Mammary epithelial cell (primary cell): ENCODE measurements at places on chromosomes 7 and 10.

GRCh38 chr10:104123397-104123796, 1.4 kb downstream of the SFR1 start:
- peak; percentile 20 for DNase-seq

DNA sequence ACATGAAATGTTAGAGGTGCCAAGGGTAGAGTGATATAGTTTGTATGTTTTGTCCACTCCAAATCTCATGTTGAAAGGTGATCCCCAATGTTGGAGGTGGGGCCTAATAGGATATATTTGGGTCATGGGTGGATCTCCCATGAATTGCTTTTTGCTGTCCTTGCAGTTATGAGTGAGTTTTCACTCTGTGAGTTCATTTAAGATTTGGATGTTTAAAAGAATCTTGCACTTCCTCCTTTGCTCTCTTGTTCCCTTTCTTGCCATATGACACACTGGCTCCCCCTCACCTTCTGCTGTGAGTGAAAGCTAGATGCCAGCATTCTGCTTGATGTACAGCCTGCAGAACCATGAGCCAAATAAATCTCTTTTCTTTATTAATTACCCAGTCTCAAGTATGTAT, 269.2 kb downstream of the ZWINT start:
- no peak for DNase-seq

- DNase-seq, result no peak
These were observed 9.8 kb downstream of the RHBDD2 start for GRCh38 chr7:75888464-75889222.

GRCh38 chr10:104485632-104486031, 132.0 kb downstream of the CFAP58 start:
- no peak for DNase-seq

GRCh38 chr7:117269886-117270285, 53.0 kb downstream of the WNT2 start:
- DNase-seq, result peak; percentile 77

DNA sequence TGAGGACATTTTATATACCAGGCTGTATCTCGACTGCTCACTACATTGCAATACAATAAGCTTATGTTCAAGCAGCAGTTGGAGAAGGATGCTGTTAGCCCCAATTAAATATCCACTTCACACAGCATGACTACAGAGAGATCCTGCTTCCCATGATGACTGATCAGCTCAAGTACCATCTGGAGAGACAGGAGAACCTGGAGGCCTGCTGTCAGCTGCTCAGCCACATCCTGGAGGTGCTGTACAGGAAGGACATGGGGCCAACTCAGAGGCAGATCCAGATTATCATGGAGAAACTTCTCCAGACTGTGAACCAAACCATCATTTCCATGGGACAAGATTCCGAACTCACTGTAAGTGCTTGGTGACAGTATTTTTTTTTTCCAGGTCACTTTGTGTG, 22.5 kb downstream of the RNF133 start:
- no peak for DNase-seq

- peak; percentile 69 for DNase-seq
These were observed 53.5 kb upstream of the TNS3 start for GRCh38 chr7:47635091-47636080.

DNA sequence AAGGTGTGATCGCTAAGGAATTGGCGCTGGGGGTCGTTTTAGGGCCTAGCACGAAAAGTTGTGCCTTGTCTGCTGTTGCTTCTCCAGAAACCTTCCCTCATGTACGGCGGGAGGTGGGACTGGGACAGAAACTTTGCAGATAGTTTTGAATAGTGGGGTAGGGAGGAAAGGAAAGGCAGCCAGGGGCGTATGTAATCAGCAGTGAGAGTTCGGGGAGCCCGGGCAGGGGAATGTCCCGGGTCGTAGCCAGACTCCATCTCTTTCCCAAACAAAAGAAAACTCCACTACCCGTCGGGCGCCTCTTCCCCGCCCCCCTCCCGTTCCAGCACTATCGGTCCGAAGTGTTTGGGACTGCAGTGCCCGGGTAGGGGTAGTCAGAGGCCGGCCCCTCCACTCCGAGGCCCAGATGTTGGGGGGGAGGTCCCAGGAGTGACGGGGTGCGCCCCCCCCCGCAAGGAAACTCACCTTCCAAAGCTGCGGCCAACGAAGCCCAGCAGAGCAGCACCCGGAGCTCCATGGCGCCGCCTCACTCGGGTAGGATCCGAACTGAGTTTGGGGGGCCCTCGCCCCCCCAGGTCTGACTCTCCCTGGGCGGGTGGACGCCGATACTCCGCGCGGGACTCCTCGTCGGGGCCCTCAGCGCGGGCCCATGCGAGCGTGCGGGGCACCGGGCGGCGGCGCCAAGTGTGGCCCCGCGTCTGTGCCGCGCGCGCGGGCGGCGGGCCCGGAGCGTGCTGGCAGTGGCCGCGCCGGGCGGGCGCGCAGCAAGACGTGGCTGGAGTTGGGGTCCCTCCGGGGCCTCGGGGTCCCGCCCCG, 601 bp downstream of the EPHB4 start:
- DNase-seq, result peak; percentile 38

GRCh38 chr7:142827951-142828500, 26.9 kb upstream of the EPHB6 start:
- no peak for DNase-seq

DNA sequence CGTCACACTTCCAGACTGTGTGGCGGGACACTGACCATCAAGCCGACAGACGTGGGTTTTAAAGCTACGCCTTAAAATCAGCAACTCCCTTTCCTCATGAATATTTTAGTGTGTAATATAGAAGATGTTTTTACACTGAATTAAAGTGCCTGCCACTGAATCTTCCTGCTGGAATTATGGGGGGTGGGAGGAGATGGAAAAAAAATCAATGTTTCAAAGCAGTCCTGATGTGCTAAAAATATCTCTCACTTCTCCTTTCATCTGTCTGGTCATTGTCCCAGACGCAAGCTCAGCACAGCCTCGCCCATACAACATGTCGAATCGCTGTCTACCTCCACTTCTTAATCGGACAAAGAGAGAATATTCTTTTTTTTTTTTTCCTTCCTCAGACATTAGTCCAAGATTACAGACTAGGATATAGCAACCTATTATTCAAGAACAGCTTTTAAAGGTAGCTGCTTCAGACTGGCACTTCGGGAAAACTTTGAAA, 165.1 kb upstream of the KLF14 start:
- DNase-seq, result no peak

DNA sequence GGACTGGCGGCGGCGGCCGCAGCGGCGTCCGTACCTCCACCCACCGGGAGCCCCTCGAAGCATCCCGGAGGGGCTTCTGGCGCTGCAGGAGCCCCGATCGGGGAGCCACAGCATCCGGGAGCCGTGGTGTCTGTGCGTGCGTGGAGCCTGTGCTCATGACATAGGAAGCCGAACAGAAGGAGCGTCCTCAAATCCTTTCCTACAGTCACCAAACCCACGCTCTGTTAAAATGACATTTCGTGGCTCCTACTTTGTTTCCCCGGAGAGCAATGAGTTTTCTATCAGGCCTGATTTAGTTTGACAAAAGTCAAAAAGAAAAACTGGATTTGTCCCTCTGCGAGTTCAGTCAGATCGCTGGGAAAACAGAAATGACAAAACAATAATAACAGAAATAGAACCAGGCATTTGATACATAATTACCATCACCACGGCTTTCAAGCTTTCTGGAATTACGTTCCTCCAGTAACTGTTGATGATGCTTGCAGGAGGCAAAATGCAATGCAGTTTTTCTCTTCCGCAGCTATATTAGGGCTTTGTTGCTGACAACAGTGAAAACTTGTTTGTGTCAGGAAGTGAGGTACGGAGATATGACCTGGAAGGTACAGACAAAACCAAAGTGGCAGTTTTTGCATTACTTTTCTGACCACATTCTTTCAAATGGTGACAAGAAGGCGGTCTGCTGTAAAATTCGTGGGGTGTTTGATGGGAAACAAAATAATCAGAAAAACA, 219.3 kb upstream of the MKLN1 start:
- DNase-seq, result peak; percentile 23

- no peak for DNase-seq
These were observed 279.1 kb downstream of the PHF14 start for GRCh38 chr7:11252705-11253272.

GRCh38 chr10:6141296-6142151, 52.7 kb downstream of the RBM17 start:
- DNase-seq, result peak; percentile 67

DNA sequence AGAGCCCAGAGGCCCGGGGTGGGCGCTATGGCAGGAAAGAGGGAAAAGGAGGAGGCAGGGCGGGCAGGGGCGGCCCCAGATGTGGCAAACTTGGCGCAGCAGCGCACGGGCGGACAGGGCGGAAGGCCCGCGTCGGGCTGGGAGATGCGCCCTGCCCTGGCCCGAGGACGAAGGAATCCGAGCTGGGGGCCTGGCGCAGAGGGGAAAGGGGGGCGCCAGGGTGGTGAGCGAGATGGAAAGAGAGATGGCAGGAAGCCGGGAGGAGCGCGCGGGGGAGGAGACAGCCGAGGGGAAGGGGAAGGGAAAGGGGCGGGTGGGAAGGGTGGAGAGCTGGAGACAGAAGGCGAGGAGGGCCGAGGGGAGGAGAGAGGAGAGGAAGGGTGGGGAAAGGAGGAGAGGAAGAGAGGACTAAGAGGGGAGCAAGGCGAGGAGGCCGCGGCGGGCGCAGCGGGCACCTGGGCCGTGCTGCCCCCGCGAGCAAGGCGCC, at the start of gene MARVELD1:
Gene MARVELD1 (plus strand): TSS at position 392 of the 487 bp plus-strand sequence. CDS start 147 bp downstream, outside the sequence.
- DNase-seq, result peak; percentile 66

DNA sequence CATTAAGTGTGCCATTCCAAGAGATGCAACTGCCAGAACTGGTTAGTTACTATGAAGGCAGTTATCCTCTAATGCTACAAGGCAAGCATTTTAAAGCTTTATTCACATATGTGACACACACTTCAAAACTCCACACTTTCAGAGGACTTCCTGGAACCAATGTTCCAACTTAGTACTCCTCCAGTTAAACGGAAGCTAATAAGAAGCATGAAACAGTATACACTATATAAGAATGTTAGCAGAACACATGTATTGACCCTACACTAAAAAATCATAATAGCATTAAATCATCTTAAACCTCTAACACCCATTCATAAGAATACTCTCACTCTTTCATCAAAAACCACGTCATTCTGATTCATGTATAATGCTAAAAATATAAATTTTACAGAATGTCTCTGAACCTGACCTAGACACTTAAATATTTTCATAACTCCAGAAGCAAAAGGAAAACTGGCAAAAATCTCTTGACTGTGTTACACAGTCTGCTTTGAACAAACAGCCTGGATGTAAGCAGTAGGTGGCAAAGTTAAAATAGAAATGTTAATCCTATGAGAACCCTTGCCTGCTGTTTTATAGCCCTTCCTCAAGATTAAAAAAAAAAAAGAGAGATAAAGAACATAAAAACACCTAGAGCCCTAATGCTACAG, 135.0 kb downstream of the SEMA3C start:
- DNase-seq, result no peak

- peak; percentile 92 for DNase-seq
These were observed 9.3 kb upstream of the CHCHD1 start for GRCh38 chr10:73772281-73773151.

GRCh38 chr10:32481606-32482005, 35.7 kb downstream of the CCDC7 start:
- DNase-seq, result no peak

- no peak for DNase-seq
These were observed 442.6 kb upstream of the IGFBP3 start for GRCh38 chr7:46363688-46364087.

DNA sequence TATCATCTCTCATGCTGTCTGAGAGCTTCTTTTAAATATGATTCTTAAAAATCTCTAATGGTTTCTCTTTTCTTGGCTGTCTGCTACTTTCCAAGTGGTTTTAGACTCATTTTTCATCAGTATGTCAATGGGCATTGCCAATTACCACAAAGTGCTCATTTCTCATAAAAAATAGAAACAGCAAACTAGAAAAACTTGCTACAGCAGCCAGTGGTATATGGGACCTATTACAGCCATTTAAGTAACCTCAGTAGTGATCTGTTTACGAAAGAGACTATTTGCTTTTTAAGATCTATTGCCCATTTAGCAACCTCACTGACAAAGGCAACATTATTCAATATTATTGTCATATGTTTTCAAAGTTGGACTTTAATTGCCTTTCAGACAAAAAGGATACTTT, 207.1 kb upstream of the RHOBTB1 start:
- DNase-seq, result no peak

- no peak for DNase-seq
These were observed 626.1 kb upstream of the GALNT17 start for GRCh38 chr7:70505886-70506285.

GRCh38 chr10:50857579-50857978, 27.8 kb downstream of the A1CF start:
- no peak for DNase-seq

DNA sequence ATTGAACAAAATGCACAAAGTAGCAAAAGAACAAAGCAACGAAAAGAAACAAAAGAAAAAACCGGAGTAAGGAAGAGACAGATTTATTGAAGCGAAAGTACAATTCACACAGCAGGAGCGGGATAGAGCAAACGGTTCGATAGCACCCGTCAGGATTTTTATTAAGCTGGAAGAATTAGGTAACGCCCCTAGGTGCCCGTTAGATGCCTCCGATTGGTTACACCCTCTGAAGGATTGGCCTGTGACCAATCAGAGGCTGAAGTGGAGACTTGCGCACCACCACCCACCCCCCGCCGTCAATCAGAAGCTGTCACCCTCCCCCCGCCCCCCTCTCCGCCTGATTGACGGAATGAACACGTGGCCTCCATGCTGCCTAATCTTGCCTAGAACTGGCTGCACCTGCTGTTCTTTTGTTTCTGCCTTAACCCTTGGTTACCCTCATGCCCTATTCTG, 16.8 kb downstream of the OCM2 start:
- DNase-seq, result no peak

GRCh38 chr10:43114743-43115611, 23.3 kb upstream of the CSGALNACT2 start:
- DNase-seq, result no peak

DNA sequence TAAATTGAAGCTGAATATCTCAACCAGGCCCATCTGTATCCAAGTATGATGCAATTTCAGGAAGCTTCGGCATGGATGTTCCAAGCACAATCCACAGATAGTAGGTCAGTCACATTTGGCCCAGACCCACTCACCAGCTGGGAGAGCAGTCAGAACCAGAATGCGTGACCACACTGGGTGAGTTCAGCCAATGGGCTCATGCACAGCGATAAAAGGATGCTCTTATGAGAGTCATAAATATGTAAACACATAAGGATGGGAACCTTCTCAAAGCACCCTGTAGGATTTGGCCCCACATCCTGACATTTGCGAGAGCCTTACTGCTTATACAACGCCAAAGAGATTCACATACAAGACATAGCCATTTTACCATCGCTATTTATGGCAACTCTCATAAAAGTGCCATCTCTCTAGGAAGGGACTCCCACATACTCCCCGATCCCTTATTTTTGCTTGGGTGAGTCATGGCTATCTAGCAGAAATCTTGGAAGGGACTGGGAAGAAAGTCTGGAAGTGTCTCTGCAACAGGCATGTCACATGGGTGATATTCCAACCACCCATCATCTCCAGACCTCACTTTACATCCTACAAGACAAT, 3.0 kb downstream of the AFAP1L2 start:
- no peak for DNase-seq

- DNase-seq, result no peak
These were observed 6.9 kb downstream of the NOLC1 start for GRCh38 chr10:102159051-102159597.

- peak; percentile 14 for DNase-seq
These were observed 29.1 kb upstream of the CABCOCO1 start for GRCh38 chr10:61633665-61634064.
